Tibial nerve (tissue), 4 donors: ENCODE measurements at places on chromosomes 12 and 14. TPM values are rescaled to one million over a fixed set of nuclear protein-coding genes. Genes with fewer than 3 reads are reported as not detected.

- no peak overlapping the region for H3K4me3 ChIP-seq
- H3K27ac ChIP-seq: no peak overlapping the region
- H3K27me3 ChIP-seq: no peaks in the 10 kb centered on the region
Measured at GRCh38 chr14:53183056-53183455, 29.9 kb upstream of the DDHD1 start.

ZNF385A gene
- 9.0 TPM for total RNA-seq

B4GALNT3 gene
- 9.6 TPM for total RNA-seq

GRCh38 chr12:27199638-27200300 lies 44.3 kb upstream of the STK38L start:
- H3K4me1 ChIP-seq: no peaks in the 10 kb centered on the region
- no peaks in the 10 kb centered on the region for H3K36me3 ChIP-seq
- DNase-seq: no peak
- H3K27ac ChIP-seq: no peak overlapping the region
- H3K27me3 ChIP-seq: no peaks in the 10 kb centered on the region

RBP5 gene
- 2.3 TPM for total RNA-seq

GRCh38 chr12:121282072-121282742 lies 14.3 kb downstream of the CAMKK2 start:
- DNase-seq: no peak
- H3K4me1 ChIP-seq: peaks cover 35% of the 10 kb centered on the region
- H3K36me3 ChIP-seq: peaks cover 7% of the 10 kb centered on the region
- no peak overlapping the region for H3K4me3 ChIP-seq

- no peak for DNase-seq
- no peaks in the 10 kb centered on the region for H3K27me3 ChIP-seq
- H3K36me3 ChIP-seq: no peaks in the 10 kb centered on the region
Measured at GRCh38 chr12:31220061-31220460, 105.9 kb downstream of the SINHCAF start.

- no peak overlapping the region for H3K4me3 ChIP-seq
- DNase-seq: no peak
- H3K27me3 ChIP-seq: no peaks in the 10 kb centered on the region
- H3K27ac ChIP-seq: no peak overlapping the region
- no peaks in the 10 kb centered on the region for H3K4me1 ChIP-seq
Measured at GRCh38 chr12:131409211-131409610, 301.7 kb upstream of the SFSWAP start.

DNA sequence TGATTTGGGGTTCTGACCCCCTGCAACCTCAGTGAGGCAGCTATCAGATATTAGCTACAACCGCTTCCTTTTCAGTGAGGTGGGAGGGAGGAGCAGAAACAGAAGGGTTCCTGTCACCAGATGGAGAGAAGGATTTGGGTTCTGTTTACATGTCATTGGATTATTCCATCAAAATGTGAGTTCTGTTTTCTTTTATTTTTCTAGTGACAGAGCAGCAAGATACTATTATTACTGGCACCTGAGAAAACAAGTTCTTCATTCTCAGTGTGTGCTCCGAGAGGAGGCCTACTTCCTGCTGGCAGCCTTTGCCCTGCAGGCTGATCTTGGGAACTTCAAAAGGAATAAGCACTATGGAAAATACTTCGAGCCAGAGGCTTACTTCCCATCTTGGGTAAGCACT lies 52.8 kb downstream of the FRMD6 start:
- peaks cover 46% of the 10 kb centered on the region for H3K36me3 ChIP-seq
- H3K27me3 ChIP-seq: no peaks in the 10 kb centered on the region
- H3K4me1 ChIP-seq: peaks cover 43% of the 10 kb centered on the region
- H3K27ac ChIP-seq: no peak overlapping the region
- no peak overlapping the region for H3K4me3 ChIP-seq

- H3K36me3 ChIP-seq: peaks cover 93% of the 10 kb centered on the region
- DNase-seq: no peak
- peak overlapping the region; percentile 50 for H3K27ac ChIP-seq
- H3K27me3 ChIP-seq: no peaks in the 10 kb centered on the region
- H3K4me1 ChIP-seq: peaks cover 78% of the 10 kb centered on the region
Measured at GRCh38 chr12:53474819-53475218, 22.9 kb downstream of the PCBP2 start.

DNA sequence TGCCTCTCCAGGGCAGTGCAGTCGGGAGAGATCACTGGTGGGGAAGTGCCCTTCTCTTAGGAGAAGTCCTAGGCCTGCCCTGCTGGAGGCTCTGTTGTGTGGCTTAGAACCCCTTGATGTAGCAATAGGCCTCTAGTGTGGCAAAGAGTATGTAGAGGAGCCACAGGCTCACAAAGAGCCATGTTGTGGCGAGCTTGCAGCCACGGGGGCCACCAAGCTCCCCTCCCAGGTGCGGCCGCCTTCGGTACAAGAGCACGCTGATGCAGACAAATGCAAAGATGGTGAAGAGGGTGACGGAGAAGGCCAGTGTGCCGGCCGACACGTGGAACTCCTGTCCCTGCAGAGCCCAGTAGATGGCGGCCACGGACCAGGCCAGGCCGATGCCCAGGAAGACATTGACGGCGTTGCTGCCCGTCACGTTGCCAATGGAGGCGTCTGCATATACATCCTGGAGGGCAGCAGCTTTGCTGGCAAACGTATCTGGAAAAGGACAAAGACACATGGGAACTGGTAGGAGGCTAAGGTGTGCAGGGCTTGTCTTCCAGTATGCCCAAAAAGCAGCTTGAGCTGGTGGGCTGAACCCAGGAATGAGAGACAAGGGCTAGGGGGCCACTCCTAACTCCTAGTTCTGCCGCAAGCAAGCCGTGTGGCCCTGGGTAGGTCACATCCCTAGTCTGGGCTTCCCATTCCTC lies 142.8 kb downstream of the SLC8A3 start:
- H3K4me1 ChIP-seq: no peaks in the 10 kb centered on the region
- H3K4me3 ChIP-seq: no peak overlapping the region
- no peaks in the 10 kb centered on the region for H3K27me3 ChIP-seq
- H3K36me3 ChIP-seq: no peaks in the 10 kb centered on the region

DNA sequence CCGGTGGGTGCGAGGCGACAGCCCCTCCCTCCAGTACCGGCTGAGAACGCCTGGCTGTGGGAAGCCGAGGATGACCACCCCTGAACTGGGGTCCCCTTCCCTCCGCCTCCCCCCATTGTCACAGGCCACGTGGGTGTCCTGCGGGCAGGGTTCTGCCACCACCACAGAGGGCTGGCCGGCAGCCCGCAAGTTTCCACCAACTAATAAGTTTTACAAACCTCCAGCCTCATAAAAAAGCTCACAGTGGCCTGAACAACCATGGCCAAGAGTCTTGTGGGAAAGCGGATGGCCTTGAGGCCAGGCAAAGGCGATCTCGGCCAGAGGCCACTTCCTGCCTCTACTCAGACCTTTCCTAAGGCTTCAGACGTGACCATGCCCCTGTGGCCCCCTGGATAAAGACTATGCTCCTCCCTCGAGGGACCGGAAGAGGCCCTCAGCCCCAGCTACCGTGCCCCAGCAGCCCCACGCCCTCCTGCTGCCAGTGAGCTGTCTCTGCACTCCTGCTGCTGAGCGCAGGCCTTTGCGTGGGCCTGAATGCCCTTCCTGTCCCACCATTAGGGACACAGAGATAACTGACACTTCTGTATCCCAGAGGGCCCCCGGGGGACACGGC lies 46.1 kb upstream of the DLK1 start:
- peaks cover 32% of the 10 kb centered on the region for H3K4me1 ChIP-seq
- no peaks in the 10 kb centered on the region for H3K36me3 ChIP-seq
- no peak for DNase-seq
- no peaks in the 10 kb centered on the region for H3K27me3 ChIP-seq
- peak overlapping the region; percentile 63 for H3K27ac ChIP-seq

DNA sequence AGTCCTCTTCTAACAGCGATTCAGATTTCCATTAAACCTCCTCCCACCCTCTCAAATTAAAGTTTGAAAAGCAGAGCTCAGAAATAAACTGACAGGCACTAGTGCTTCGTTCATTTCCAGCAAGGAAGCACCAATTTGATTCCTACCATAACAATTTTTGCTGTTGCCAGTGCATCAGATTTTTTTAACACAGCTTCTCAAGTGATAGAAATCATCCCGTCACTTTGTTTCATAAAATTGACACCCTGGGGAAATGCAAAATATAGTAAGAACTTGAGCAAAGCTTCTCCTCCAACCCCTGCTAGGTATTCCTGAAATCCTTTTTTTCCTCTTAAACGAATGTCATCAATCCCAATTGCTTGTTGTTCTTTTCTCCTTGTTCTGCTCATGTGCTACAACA lies 332.1 kb downstream of the FOXG1 start:
- DNase-seq: no peak
- no peak overlapping the region for H3K4me3 ChIP-seq
- no peak overlapping the region for H3K27ac ChIP-seq
- no peaks in the 10 kb centered on the region for H3K36me3 ChIP-seq
- H3K27me3 ChIP-seq: no peaks in the 10 kb centered on the region
- no peaks in the 10 kb centered on the region for H3K4me1 ChIP-seq

GRCh38 chr14:63282997-63283883 lies 35.5 kb downstream of the GPHB5 start:
- no peaks in the 10 kb centered on the region for H3K27me3 ChIP-seq
- H3K36me3 ChIP-seq: no peaks in the 10 kb centered on the region
- no peak overlapping the region for H3K4me3 ChIP-seq
- no peak overlapping the region for H3K27ac ChIP-seq
- DNase-seq: no peak
- H3K4me1 ChIP-seq: no peaks in the 10 kb centered on the region

DNA sequence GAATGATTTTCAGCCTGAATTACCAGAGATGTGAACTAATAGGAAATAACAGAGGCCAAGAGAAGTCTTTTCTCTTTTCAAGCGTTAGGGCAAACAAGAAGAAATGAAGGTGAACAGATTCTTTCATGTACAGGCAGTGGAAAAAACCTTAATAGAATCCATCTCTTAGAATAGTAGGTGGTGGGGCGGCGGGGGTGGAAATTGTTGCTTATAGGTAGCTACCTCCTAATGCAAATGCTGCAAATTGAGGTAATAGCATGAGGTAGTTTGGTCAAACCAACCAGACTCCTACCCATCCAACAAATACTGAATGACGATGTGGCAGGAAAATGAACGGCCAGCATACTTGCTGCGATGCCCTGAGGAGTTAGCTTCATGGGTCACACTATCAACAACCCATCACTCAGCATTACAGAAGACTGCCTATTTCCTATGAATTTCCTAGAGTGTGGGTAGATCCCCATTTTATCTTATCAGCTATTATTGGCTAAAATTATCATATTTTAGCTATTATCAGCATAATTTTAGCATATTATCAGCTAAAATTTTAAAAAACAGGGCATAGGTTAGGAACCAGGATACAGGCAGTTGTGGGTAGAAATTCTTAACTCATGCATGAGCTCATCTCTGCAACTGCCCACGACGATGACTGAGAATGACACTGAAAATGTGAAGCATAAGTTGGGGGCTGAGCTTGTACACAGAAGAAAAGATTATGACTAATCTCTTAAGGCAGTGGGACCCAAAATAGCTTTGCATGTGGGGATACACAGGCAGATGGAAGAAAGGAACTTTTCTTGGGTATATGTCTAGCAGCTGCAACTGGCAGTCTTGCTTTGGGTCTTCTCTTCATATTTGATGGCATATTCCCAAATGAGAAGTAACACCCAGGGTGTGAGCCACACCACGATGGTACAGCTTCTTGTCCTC lies 68.7 kb downstream of the NIN start:
- no peaks in the 10 kb centered on the region for H3K36me3 ChIP-seq
- H3K27ac ChIP-seq: peak overlapping the region; percentile 58
- no peak for DNase-seq
- no peak overlapping the region for H3K4me3 ChIP-seq
- H3K4me1 ChIP-seq: no peaks in the 10 kb centered on the region
